ENCODE measurements at places on chromosomes 11 and 22.

- DNase-seq, result no peak
These were observed 26.2 kb upstream of the POGLUT3 start for GRCh38 chr11:108524422-108524821.

DNA sequence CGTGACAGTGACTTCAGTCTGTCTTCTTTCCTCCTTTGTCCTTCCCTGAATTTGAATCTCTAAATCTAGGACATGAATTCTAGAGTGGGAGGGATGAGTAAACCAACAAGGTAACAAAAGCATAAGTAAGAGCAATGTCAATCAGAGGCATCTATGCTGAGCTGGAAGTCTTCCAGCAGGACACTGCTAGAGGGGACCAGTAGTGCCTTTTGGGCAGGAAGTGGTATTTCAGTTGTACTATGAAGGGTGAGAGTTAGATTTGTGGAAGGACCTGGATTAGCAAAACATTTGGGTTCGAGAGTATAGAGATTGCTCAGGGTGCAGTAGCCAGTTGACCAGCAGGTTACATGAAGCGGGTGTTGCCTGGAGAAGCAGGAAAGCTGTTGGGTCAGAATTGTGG lies 40.3 kb downstream of the MEI1 start:
- DNase-seq, result no peak

- DNase-seq, result no peak
These were observed 35.7 kb downstream of the ALG9 start for GRCh38 chr11:111835665-111836064.

DNA sequence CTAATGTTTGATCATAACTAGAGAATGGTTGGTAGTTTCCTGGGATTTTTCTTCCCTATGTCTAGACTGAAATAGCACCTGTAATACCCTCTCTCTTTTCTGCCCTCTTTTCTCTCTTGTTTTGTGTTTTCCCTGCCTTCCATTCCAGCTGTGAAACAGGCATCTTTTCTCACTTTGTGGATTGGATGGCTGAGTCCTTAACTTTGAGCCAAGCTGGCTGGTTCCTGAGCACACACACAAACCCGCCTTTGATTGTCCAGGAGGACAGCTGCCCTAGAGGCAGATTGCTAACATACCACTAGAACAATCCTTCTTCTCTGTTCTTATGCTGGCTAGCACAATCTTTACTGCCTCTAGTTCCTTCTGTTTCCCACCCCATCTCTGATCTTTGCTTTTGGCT lies 17.7 kb downstream of the CTNND1 start:
- DNase-seq, result no peak

- DNase-seq, result no peak
These were observed 64.8 kb downstream of the UBASH3B start for GRCh38 chr11:122720107-122720881.

GRCh38 chr11:126167488-126167887 lies 44.0 kb downstream of the RPUSD4 start:
- no peak for DNase-seq

GRCh38 chr11:96267496-96268032 lies 75.4 kb downstream of the MAML2 start:
- no peak for DNase-seq

GRCh38 chr11:102184269-102184987 lies 74.2 kb downstream of the YAP1 start:
- no peak for DNase-seq

DNA sequence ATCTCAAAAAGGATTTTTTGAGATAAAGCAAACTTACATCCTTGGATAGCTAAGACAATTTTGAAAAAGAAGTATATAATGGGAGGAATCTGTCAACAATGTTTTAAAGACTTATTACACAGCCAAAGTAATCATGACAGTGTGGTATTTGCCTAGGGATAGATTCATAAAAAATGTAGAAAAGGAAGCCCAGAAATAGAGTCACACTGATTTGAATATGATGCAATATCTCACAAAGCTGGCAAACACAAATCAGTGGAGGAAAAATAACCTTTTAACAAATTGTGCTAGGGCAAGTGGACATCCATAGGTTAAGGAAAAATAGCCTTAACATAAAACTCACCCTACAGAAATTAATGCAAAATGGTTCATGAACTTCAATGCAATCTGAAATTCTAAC lies 6.0 kb downstream of the XKR3 start:
- no peak for DNase-seq

DNA sequence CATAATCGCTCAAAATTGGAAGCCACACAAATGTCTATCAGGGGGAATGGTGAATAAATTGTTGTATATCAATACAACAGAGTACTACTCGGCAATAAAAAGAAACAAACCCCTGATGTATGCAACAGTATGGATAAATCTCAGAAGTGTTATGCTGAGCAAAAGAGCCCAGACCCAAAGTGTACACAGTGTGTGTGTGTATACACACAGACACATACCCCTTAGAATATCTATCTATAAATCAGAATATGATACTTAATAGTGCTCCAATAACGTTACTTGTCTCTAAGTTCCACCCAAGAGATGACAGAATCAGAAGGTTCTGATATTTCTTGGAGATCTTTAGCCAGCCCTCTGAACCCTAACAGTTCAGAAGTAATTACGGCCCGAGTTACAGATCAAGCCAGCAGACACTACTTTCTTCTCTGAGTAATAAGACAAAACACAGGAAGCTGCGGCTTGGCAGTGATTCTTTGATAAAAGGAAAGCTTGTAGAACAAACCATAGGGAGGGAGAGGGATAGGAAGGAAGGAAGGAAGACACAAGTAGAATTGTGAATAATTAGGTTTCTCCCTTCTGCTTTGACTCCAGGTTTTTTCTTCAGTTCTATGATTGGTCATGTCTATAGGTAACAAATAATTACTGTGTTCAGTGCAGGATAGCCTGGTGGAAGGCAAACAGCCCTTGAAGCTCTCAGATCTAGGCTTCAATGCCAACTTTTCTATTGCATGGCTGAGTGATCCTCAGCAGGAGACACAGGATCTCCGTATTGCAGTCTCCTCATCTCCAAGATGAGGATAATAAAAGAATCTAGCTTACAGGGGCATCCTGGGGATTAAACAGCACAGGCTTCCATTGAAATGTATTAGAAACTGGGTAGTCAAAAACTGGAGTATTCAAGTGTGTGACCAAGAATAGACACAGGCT lies 75.6 kb upstream of the TEAD1 start:
- DNase-seq, result no peak

DNA sequence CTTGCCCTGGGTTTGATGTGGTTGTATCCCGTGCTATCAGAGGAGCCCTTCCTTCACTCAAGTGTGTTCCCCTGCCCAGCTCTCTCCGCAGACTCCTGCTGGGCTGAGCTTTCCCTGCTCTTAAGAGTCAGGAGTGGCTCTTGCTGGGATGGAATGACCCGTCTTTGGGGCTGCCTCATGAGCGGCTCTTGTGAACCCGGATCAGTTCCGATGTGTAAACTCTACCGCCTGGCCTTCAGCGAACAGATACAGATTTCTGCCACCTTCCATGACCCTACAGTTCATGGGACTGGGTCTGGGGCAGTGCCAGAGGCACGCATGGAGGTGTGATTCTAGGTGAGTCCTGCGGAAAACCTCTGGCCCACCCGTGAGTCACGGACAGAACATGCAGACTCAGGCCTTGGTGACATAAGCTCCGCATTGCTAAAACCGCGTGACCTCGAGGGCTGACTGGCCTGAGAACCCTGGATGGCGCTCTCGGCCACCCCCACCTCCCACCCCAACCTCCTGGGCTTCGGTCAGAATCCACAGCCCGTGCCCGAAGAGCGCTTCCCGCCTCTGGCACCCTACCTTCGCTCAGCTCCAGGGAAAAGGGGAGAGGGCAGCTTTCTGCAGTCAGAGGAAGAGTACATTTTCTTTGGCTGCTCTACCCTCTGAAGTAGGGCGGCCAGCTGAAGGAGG lies 1.3 kb upstream of the ZBTB16 start:
- no peak for DNase-seq

GRCh38 chr11:34417202-34417601 lies 21.5 kb upstream of the CAT start:
- no peak for DNase-seq

DNA sequence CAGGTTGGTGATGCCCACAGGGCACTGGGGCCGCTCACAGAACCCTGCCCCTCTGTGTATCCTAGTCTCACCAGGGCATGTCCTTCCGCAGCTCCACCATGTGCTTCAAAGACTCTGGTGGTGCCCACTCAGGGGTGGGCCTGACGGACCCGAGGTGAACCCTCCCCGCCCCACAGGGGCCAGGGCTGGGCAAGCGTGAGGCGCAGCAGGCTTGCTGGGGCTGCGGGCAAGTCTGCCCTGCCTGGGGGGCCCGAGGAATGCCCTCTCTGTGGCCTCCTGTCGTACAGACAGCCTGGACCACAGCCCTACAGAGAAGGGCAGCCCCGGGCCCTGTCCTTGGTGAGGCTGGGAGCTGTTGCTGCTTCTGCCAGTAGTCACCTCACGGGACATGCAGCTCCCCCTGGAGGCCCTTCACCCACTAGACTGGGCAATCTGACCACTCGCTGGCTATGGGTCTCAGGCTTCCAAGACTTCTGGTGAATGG lies 40.2 kb downstream of the TBX1 start:
- no peak for DNase-seq

DNA sequence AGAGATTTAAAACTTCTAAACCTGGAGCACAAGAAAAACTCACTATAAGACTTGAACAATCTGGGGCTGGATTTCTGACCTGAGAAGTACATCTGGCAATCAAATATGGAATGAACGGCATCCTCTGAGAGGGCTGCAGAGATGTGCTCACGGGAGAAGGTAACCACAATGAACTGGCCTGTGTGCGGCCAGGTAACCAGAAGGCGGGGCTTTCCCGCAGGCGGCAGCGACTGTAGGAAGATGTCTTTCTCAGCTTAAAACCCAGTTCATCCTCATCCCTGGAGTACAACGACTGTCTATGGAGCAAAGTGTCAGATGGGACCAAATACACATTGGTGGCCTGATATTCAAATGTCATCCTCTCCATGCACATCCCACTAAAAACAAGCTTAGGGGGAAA lies 24.5 kb downstream of the MICAL3 start:
- no peak for DNase-seq

DNA sequence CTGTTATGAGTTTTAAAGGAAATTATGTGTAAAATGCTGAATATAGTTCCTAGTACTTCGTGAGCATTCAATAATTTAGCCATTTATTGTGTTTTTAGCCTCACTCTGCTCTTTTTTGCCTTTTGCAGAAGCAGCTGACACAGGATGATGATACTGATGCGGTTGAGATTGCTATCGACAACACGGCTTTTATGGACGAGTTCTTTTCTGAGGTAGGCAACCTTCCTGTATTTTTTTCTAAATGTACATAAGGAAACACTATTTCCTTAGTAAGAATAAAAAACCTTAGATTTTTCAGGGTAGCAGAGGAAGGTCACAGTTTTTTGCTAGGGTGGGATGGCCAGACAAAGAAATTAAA lies 17.9 kb downstream of the STX3 start:
- no peak for DNase-seq

- no peak for DNase-seq
These were observed 39.4 kb upstream of the CLTCL1 start for GRCh38 chr22:19330865-19331418.

GRCh38 chr22:50049299-50050195 lies 8.6 kb downstream of the TTLL8 start:
- DNase-seq, result no peak

DNA sequence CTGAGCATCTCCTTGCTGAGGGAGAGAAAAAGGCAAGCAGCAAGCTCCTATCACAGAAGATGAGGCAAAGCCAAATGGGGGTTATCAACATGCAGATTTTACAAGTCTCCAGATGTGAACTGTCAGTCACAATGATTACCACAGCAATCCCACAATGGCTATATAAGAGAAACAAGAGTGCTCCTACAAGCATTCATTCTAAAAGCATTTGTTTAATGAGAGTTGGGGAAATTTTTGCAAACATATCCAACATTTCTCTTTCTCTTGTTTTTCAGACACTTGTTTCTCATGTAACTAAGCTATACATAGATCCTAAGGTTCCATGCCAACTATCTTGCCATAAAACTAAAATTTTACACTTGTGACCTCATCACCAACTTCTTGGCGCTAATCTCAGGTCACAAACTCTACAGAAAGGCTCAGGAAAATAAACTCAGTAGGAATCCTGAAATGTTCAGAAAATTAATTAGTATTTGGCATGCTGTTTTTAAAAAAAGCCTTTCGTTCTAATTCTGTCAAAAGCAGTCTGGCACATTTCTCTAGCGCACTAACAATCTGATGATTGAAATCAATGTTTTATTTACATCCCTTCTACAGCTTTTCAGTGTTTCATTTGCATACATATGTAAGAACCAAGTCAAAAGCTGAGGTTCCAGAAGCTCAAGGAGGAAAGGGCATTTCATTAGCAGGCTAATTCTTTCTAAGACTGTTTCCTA lies 199.5 kb downstream of the TTC28 start:
- no peak for DNase-seq

- DNase-seq, result no peak
These were observed 34.7 kb downstream of the GDPD4 start for GRCh38 chr11:77266766-77267165.

- DNase-seq, result no peak
These were observed 51.8 kb downstream of the IGSF9B start for GRCh38 chr11:133904818-133905515.

GRCh38 chr22:45878051-45878781 lies 98.7 kb downstream of the WNT7B start:
- DNase-seq, result no peak

- DNase-seq, result no peak
These were observed 924.3 kb downstream of the TBC1D22A start for GRCh38 chr22:47686594-47687345.

DNA sequence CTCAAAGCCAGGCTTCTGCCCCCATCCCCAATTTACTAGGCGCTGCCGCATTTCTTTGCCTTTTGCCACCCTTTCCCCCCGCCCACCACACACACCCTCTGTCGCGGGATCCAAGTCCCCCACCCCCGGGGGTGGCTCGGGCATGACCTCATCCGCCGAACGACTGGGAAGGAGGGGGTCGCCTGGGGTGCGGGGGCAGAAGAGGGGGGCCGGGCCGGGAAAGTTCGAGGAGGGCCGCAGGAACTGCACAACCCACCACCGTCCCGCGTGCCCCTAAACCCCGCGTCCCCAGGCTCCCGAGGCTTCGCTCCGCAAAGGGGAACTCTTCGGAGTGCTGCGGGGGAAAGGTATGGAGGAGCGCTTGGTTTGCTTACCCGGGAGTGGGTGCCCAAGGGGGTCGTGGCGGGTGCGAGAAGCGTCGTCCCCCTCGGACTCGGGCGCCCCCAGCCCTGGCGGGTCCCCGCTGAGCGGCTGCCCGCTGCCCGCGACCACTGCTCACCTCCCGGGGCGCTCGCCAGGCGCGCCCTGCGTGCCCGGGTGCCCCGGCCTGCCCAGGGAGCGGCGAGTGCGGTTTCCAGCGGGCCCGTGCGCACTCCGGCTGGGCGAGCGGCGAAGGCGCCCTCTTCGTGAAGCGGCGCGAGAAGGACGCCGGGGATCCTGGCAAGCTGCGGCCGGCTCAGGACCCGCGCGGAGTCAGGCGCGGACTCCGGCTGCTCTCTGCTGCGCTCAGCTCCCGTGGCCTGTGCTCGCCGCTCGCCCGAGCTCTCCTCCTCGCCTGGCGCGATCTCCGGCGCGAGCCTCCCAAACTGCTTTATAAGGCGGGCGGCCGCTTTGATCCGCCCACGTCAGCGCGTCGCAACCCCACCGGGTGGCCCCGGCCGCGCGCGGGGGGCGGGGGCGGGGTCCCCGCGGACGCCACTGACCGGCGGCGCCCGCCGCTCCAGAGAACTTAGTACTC lies 4.0 kb upstream of the WNT11 start:
- no peak for DNase-seq

- DNase-seq, result no peak
These were observed 263.0 kb upstream of the UBASH3B start for GRCh38 chr11:122392508-122392907.
